ENCODE measurements at places on chromosomes 2 and 18.

DNA sequence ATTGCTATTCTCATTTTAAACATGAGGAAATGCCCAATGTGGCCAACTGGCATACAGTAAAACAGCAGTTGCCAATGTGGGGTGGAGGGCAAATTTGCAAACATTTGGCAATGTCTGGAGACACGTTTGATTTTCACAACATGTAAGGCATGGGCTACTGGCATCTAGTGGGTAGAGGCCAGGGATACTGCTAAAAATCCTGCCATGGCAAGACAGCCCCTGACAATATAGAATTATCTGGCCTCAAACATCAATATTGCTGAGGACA, 168.6 kb downstream of the KCNE4 start:
- no peak for DNase-seq

DNA sequence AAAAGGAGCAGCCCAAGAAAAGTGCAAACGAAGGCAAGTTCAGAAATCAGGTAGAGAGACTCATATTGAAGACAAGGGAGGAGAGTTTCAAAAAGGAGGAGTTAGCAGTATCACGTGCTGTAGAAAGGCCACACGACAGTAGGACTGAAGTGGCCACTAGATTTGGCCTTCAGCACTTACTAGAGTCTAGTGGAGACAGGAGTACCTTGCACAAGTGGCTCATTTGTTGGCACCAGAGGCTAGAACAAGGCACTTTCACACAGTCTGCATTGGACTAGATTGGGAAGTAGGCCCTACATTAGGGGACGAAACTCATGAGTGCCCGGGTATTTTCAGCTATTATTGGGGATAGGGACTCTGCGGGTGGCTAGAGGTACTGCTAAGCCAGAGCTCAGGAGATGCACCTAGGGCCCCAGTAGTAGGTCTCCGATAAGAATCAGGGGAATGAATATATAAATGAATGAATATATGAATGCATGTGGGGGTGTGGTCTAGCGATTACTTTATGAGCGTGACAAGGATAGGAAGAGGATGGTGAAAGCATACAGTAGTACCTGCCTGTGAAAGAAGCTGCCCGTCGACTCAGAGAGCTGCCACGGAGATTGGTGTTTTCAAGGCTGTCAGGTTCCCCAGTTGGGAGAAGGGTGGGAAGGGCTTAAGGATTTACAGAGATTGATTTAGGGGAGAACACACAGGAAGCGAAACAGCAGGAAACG, 1.4 kb upstream of the NCOA1 start:
- no peak for DNase-seq

- DNase-seq, result no peak
These were observed 177.4 kb downstream of the FIGN start for GRCh38 chr2:163558251-163559021.

- no peak for DNase-seq
These were observed 23.1 kb upstream of the TXNDC2 start for GRCh38 chr18:9862686-9863085.

DNA sequence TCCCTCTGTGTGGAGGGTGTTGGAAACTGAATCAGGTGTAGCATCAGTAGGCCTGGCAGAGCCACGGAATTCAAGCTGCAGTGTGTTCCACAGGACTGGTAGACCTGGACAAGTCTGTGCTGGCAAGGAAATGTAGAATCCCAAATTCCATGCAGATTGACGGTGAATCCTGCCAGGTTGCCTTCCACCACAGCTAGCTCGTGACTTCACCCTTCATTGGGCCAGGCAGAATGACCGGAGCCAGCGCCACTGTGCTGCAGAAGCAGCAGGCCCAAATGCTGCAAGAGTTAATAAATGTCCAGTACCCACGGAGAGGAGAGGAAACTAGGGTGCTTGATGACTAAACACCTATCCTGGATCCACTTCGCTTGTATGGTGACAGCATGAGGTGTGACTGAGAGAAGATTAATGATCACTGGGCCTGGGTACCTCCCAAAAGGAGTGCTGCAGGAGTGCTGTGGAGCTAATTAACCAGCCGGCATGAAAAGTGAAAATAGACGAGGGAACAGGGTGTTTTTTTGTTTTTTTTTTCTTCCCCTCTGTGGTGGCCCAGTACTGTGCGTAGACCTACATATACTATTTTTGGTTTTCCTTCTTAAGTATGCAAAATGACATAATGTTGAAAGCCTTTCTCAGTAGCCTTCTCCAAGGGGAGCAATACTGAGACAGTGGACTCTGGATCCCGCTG, 122.2 kb downstream of the TANC1 start:
- peak; percentile 98 for DNase-seq

DNA sequence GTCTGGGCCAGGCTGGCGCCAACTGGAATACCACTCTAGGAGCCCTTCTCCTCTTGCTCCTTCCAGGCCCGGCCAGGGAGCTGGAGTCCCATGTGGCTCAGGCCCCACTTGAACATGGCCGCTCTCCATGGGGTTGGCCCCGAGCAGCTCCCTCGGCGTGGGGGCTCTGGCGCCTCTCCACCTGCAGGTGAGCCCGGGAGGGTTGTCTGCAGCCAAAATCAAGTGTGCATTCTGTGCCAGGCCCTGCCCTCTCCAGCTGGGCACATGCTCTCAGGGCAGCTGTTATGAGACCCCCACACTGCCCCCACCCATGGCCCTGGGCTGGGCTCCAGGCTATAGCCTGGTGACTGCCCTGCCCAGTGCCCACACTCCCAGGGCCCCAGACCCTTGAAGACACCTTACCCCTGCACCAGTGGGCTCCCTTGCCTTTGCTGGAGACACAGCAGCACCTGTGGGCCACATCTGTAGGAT, 45.8 kb upstream of the HS6ST1 start:
- DNase-seq, result no peak

DNA sequence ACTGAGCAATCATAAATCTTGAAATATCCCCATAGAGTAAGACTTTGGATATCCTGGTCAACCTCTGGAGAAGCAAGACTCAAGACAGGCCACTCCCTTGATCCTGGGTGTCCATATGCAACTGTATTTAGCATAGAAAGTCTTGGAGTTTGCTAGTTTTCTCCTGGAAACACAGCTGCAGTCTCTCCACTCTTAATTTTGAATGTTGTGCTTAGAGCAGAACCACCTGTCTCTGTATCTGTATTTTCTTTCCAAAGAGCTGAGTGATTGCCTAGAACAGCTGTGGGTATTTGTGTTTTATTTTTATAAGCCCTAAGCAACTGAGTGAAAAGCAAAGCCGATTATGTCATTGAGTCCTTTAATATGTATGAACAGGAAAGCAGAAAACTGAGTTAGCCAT, 64.1 kb upstream of the ADAM23 start:
- DNase-seq, result no peak

DNA sequence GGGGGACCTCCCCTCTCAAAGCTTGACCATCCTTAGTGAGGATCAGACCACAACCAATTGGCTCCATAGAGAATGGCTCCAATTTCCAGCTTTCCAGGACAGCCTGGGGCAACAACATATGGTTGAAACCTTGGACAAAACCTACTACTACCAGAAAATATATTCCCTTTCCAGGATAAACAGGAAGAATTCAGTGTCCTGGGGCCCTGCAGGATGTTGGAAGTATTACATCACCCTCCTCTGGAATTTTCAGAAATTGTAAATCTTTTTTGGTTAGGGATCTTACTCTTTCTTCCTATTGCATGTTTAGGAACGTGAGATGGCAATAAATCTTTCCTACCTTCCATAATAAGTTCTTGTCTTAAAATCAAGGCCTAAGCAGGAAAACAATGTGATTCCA, 158.9 kb upstream of the MEIS1 start:
- no peak for DNase-seq

GRCh38 chr2:223541546-223541945, 60.6 kb downstream of the SCG2 start:
- DNase-seq, result no peak

DNA sequence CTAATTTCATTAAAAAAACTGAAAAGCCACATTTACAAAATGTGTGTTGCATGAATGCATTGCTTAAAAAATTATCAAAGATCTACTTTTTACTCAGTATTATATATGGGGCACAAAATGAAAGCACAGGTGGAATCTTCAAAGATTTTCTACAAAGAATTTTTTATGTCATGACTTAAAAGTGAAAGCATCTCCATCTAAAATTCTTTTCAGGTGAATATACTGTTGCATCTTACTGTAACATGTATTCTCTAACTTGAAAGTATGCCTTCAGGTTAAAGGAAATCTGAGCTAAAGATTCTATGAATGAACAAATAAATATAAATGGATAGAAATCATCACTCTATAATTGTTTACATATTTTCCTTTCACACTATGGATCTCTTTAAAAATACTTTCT, 66.8 kb upstream of the WDR75 start:
- peak; percentile 50 for DNase-seq

- DNase-seq, result peak; percentile 66
These were observed 806.4 kb downstream of the TRIB2 start for GRCh38 chr2:13522917-13523821.

GRCh38 chr18:25503567-25504081, 151.7 kb upstream of the ZNF521 start:
- peak; percentile 55 for DNase-seq

DNA sequence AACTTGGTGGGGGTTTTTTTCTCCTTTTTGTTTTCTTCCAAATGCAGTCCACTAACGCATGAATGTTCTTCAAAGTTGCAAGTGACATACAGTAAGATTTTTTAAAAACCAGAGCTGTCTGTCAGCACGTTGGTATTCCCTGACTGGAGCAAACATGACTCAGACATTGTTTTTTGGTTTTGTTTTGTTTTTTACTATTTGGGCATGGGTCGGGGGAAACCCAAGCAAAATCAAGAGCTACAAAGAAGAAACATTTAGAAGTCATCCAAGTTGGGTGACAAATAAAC, 726 bp upstream of the CCDC88A start:
- no peak for DNase-seq

DNA sequence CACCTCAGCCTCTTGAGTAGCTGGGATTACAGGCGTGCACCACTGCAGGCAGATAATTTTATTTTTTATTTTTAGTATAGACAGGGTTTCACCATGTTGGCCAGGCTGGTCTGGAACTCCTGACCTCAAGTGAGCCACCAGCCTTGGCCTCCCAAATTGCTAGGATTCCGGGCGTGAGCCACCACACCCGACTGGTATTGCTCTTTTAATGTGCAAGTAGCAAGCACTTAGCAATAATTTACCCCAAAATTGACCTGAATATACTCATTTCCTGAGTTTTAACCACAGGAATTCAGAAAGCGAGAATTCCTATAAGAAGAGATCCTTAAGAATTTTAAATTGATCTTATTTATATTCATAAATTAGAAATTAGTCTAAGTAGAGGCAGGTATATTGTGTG, 169.1 kb downstream of the CDH2 start:
- peak; percentile 14 for DNase-seq

DNA sequence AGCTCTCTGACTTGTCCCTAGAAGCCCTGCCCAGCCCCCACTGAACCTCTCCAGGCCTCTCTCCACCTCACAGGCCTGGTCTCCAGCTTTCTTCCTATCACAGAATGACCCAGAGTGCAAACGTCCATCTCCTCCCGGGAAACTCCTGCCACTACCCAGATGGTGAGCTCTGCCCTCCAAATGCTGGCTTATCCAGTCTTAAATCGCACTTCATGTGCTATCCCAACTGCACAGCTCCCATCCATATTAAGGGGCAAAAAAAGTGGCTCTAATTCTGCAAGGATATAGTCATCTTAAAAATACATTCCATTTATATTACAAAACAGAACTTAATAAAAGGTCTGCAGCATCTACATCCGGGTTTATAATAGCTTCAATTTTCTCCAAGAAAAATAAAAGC, 70.8 kb upstream of the CDC42EP3 start:
- no peak for DNase-seq

- no peak for DNase-seq
These were observed 14.7 kb upstream of the ERCC3 start for GRCh38 chr2:127308586-127309138.

GRCh38 chr2:54772110-54772509, 48.6 kb downstream of the EML6 start:
- peak; percentile 67 for DNase-seq

DNA sequence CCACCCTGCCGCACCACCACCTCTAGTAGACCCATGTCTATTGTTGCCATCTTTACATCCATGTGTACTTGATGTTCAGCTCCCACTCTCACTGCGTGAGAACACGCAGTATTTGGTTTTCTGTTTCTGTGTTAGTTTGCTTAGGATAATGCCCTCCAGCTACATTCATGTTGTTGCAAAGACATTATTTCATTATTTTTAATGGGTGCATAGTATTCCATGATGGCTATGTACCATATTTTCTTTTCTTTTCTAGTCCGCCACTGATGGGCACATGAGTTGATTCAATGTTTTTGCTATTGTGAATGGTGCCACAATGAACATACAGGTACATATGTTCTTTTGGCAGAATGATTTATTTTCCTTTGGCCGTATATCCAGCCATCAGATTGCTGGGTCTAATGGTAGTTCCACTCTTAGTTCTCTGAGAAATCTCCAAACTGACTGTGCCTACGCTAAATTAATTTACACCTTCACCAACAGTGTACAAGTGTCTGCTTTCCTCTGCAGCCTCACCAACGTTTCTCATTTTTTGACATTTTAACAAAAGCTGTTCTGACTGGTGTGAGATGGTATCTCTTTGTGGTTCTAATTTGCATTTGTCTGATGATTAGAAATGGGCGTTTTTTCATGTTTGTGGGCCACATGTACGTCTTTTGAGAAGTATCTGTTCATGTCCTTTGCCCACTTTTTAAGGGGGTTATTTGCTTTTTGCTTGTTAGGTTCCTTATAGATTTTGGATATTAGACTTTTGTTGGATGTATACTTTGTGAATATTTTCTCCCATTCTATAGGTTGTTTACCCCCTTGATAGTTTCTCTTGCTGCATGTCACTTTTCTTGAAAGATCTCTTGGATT, 10.5 kb upstream of the ZNF513 start:
- DNase-seq, result no peak

DNA sequence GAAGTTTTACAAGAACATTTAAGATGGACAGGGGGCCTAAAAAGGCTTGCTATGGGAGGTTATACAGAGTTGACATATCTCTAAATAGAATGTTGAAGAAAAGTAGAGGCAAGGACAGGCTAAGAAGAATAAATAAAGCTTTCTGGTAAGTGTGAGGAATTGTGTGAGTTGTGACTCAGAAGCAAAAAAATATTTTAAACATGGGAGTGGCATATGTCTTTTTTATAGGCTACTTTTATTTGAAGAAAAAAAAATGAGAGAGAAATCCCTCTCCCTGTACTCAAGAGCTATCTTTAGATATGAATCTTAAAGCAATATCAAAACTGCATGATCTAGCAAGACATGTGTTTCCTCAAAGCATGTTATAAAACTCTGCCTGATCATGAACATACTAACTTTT, 41.1 kb downstream of the RAB3GAP1 start:
- DNase-seq, result no peak

GRCh38 chr2:216589791-216590190, 43.4 kb upstream of the IGFBP2 start:
- no peak for DNase-seq

GRCh38 chr2:27559228-27559627, 23.6 kb upstream of the ZNF512 start:
- no peak for DNase-seq

GRCh38 chr18:9907867-9908266, 5.9 kb upstream of the VAPA start:
- DNase-seq, result no peak

- no peak for DNase-seq
These were observed 143.9 kb downstream of the LTBP1 start for GRCh38 chr2:33090553-33091134.
